ENCODE measurements at places on chromosomes 2 and 18.

GRCh38 chr2:119574864-119575263 lies 30.6 kb downstream of the CFAP221 start:
- DNase-seq: no peak

GRCh38 chr2:29502460-29502911 lies 387.3 kb downstream of the CLIP4 start:
- no peak for DNase-seq

- no peak for DNase-seq
These were observed 103.8 kb downstream of the ASAP2 start for GRCh38 chr2:9310377-9310776.

DNA sequence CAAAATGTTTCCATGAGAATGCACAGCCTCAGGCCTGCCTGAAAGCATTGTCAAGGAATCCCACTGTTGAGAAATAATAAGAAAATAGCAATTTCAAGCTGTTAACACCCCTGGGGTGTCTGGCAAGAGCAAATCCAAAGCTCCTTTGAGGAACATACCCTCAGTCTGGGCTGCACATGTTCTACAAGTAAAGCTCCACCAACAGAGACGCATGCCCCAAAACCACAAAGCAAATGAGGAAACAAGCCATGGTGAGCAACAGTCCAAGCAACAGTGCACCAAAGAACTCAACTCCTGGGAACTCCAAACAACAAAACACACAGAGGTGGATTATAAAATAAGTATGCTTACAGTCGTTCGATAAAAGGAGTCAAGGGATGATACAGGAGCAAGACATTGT lies 40.3 kb downstream of the CYP27C1 start:
- DNase-seq: no peak

DNA sequence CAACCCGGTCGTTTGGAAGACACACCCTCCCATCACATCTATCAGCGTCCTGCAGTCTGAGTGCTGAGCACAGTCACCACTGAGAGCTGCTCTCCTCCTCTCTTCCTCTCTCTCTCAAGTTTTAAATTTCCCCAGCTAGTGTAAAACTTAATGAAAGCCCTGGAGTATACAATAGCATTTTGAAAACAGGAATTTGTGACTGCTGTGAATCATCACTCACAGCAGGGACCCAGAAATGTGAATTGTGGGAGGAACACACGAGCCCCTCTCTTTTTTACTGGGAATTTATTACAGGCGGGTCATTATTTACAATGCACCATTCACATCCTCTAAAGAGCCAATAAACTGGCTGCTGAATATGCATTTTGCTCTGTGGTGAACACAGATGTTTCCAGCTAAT lies 185.0 kb upstream of the SMIM21 start:
- DNase-seq: peak; percentile 10

GRCh38 chr2:24739354-24740025 lies 53.7 kb downstream of the PTRHD1 start:
- no peak for DNase-seq

DNA sequence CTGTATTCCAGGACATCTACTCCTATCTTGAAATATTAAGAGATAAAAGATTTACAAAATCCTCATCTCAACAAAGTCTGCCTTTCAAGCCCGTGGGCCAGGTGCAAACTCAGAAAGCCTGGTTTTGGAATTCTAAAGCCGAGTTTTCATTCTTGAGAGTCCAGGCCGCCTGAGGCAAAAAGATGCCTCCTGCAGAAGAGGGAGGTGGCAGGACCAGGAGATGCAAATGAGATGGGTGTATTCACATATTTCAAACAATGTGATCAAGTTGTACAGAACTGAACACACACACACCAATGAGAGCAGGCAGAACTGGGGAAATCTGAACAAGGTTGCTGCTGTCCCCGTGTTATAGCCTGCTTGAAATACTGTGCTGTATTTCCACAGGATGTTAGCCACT lies 7.7 kb upstream of the HS6ST1 start:
- no peak for DNase-seq

DNA sequence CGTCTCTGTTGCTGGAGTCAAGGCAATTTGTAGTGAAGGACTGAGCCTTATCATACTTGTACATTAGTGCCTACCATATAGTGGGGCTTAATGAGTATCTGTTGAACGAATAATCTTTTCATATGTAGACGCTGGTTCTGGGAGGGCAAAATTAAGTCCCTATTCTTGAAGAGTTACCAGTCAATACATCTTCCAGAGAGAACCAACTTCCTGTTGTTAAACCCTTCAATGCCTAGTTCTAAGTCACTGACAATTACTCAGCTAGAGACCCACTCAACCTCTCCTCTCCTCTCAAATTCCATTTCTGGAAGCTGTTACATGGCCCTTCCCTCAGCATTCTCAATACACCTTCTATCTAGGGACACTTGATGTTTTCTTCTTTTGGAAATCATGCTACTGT lies 1.1 kb upstream of the MOB4 start:
- peak; percentile 20 for DNase-seq

DNA sequence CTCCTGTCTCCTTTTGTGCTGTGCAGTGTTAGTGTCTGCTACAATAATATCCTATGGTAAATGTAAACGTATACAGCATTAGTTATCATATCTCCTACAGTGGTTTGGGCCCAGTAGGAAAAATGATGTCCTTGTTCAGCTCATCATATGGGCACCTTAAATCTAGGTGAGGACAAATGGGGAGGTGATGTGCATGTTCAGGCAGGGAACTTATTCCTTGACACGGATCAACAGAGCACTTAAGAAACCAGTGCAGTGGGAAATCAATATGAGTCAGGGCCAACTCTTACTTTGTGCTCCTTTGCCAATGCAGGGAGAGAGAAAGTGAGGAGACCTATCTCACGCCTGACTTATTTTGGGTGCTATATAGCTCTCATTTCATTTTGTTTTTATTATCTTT lies 76.4 kb downstream of the KLHL14 start:
- DNase-seq: no peak

DNA sequence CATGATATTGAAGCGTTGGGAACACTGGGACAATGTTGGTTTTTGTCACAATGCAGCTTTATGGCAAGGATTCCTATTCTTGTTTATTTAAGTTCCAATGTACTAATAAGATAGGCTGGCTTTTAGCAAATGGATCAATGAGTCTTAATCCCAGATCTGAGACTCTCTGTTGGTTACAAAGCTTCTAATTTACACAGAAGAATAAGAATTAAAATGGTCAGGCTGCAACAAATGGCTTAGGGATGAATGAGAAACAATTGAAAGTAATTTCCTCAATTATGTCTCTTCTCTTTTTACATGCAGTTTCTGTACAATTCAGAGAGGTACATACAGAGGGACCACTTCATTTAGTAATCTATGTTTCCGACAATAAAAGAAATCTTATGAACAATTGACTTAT lies 640.4 kb downstream of the NRXN1 start:
- DNase-seq: no peak

- DNase-seq: peak; percentile 68
These were observed 341.3 kb downstream of the MYCN start for GRCh38 chr2:16281451-16282335.

All from right kidney (tissue), 9 donors.